ENCODE measurements at places on chromosomes 11 and 22.

- DNase-seq: no peak
Observed at GRCh38 chr11:63868399-63869064, 29.6 kb downstream of the MARK2 start.

- no peak for DNase-seq
Observed at GRCh38 chr11:105245781-105246315, 106.3 kb upstream of the CARD18 start.

GRCh38 chr11:19032990-19033389 lies 27.5 kb downstream of the MRGPRX2 start:
- DNase-seq: no peak

GRCh38 chr11:134401825-134402809 lies 9.9 kb downstream of the B3GAT1 start:
- DNase-seq: no peak
